ENCODE measurements at places on chromosomes 6 and 20.

DNA sequence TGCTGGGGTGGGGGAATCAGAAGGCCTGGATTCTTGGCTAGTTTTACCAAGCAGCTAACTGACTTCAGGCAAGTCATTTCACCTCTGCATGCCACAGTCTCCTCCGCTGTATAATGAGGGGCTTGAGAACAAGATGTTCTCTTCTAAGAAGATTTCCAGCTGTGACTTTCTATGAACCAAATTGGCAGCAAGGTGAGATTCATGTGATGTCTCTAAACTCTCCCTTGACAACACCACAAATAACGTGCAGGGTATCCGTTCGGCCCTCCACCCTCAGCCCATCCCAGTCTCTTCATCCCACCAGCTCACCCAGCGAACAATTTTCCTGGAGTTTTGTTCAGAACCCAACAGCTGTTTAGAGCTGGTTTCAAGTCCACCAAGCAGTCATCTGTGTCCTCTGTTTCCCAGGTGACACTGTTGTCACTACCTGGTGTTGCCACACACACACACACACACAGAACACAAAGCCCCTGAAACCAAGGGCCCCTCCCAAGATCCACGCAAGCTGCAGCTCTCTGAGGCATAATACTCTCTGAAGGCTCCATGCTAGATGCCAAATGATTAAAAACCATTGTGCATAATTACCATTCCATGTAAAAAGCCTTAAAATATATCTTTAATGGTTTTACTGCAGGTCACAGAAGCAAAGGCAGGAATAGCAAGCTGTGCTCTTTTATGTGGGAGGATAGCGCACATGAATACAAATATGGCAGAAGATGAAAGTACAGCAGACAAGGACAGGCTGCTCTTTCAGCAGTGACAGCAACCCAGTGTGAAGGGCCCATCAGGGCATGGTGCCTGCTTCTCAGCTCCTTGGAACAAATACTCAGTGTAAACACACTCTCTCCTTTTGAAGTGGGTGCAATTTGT, 48.2 kb downstream of the ARHGAP18 start:
- DNase-seq, result no peak

DNA sequence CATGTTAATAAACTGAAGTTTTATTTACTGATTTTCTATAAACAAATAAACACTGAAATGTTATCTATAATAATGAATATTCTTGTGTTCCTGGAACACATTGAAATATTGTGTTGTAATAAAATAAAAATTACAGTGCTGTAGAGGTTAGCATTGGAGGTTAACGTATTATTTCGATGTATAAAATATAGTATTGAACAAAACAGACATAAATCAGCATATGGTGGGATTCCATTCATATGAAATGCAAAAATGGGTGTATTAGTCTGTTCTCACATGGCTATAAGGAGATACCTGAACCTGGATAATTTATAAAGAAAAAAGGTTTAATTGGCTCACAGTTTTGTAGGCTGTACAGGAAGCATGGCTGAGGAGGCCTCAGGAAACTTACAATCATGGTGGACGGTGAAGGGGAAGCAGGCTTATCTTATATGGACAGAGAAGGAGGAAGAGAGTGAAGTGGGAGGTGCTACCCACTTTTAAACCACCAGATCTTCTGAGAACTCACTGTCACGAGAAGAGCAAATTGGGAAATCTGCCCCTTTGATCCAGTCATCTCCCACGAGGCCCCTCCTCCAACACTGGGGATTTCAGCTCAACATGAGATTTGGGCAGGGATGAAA, 24.6 kb upstream of the BMP6 start:
- no peak for DNase-seq

- DNase-seq, result no peak
Observed at GRCh38 chr6:44701038-44701636, 313.6 kb downstream of the CDC5L start.

- no peak for DNase-seq
Observed at GRCh38 chr6:41599015-41599851, 39.0 kb upstream of the MDFI start.

DNA sequence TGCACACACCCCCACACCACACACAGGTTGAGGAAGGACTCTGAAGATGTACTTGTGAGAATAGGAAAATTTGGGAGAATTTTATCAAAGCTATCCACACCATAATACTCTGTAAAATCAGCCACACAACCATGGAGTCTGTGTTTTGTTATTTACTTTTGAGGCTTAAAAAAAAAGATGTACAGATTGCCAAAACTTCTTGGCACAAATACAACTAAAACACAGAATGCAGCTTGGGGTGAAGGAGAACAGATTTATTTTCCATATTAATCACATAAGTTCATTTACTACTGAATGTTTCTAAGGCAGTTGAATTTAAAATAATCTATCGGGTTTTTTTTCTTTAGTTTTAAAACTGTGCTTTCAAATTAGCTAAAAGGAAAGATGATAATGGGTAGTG, 32.8 kb upstream of the KCNQ5 start:
- DNase-seq, result no peak

GRCh38 chr6:147023148-147023547, 181.1 kb upstream of the STXBP5 start:
- DNase-seq, result no peak

All from stimulated activated CD4-positive, alpha-beta T cell treated with anti-CD3 and anti-CD28 coated beads, Interleukin-2, amount 100 ng/mL, for 24 hours (primary cell).